Stimulated activated CD8-positive, alpha-beta memory T cell treated with anti-CD3 and anti-CD28 coated beads, Interleukin-15, amount 100 ng/mL, for 48 hours (primary cell): ENCODE measurements at places on chromosomes 1 and 21.

GRCh38 chr1:165240492-165240891 lies 116.0 kb downstream of the LMX1A start:
- DNase-seq, result no peak

DNA sequence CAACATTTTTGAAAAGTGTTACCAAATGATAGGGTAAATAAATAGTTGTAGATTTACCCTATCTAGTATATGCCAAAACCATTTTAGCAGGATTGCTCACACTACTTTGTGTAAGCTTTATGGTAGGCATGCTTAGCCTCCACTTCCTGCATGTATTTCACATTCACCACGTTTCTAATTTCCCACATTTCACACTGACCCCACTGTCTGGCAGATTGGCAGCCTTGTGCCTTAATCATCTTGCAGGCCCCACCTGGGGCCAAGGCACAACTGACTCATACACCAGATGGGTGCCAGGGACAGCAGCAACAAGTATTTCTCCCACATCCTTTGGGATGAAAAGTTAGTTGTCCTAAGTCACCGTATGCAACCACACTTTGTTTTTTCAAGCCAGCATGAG lies 21.2 kb upstream of the CENPF start:
- no peak for DNase-seq

- DNase-seq, result no peak
Observed at GRCh38 chr1:185529673-185530072, 204.5 kb upstream of the HMCN1 start.

- no peak for DNase-seq
Observed at GRCh38 chr1:186897008-186897407, 68.3 kb downstream of the PLA2G4A start.

GRCh38 chr1:159895286-159895685 lies 4.7 kb downstream of the CFAP45 start:
- DNase-seq, result no peak

- no peak for DNase-seq
Observed at GRCh38 chr1:222824641-222825040, 9.8 kb downstream of the DISP1 start.

DNA sequence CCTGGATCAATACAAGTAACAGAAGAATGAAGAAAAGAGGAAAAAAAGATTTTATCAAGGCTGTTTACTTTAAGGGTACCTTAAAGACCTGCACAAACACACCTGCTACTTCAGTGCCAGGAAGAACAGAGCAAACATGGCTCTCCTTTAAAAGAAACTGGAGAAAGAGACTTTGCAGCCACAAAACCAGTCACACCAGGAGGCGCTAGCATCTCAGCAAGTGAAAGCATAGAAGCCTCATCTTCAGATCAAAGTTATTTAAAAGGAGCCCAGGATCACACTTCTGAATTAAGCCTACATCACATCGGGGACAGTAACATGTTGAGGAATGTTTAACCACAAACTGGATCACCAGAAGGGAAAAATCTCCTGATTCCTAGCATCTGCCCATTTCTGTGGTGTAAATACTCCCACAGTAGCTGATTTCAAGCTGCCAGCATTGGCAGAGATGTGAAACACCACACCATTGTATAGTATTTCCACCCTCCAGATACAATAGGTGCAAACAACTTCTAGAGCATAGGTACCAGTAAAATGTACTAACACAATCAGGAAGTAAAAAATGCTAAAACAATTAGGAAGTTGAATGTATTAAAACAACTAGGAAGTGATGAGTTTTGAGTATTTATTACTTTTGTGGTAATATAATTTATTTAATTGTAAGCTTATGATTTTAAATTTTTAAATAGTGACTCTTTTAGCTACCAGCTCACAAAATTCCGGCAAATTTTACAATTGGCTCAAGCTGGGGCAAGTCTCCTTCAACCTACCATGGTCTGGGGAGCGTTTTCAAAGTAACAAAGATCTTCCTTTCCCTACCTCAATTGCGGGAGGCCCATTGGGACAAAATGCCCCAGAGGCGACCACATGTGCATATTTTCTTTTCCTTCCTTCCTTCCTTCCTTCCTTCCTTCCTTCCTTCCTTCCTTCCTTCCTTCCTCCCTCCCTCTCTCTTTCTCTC lies 105.3 kb upstream of the CLDN14 start:
- no peak for DNase-seq

GRCh38 chr1:232590744-232591082 lies 39.2 kb downstream of the SIPA1L2 start:
- DNase-seq, result no peak

- no peak for DNase-seq
Observed at GRCh38 chr1:90190523-90190922, 195.6 kb downstream of the ZNF326 start.

DNA sequence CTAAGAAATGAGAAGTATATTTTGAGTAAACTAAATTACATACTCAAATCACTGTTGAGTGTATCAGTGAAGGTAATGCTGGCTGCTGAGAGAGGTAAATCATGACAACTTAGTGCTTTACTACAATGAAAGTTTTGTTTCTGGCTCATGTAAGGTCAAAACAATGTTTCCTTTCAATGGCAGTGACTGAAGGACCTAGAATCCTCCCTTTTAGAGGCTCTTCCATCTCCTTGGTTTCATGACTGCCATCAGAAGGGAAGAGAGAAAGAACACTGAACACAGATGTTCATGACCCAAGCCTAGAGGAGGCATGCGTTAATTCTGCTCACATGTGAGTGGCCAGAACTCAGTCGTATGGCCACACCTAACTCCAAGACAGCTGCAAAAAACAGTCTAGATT lies 130.6 kb downstream of the AKT3 start:
- no peak for DNase-seq

DNA sequence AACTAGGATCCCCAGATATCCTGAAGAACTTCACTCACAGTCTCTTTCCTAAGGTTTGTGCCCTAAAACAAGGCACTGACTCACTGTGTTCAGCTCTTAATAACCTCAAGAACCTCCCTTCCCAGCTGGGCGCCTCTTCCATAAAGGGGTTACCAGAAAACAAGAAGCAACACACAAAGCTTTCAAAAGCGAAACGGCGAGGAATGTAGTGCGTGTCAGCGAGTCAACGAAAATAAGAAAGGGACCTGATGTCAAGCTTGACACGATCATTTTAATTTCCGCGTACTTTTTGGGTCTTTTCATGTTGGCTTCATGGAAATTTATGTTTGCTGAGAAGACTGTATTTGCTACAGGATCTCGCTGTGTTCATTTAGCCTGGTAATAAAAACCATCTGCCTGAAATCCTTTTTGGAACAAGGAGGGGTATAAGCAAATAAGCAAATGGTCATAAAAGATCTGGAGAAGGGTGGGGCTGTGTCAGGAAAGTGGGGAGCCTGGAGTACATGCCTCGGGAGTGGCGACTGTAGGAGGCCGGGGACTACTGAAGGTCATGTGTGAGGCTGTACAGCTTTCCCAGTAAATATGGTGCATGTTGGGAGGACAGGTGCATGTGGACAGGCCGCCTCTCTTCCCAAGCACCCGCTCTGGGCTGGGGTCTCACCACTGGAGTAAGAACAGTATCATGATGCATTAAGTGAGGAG lies 11.4 kb upstream of the CLDN14 start:
- no peak for DNase-seq

GRCh38 chr1:193931356-193931755 lies 744.9 kb upstream of the B3GALT2 start:
- no peak for DNase-seq

- no peak for DNase-seq
Observed at GRCh38 chr1:158246650-158247049, 7.6 kb upstream of the CD1A start.

GRCh38 chr21:32994305-32994704 lies 31.4 kb upstream of the OLIG2 start:
- no peak for DNase-seq

DNA sequence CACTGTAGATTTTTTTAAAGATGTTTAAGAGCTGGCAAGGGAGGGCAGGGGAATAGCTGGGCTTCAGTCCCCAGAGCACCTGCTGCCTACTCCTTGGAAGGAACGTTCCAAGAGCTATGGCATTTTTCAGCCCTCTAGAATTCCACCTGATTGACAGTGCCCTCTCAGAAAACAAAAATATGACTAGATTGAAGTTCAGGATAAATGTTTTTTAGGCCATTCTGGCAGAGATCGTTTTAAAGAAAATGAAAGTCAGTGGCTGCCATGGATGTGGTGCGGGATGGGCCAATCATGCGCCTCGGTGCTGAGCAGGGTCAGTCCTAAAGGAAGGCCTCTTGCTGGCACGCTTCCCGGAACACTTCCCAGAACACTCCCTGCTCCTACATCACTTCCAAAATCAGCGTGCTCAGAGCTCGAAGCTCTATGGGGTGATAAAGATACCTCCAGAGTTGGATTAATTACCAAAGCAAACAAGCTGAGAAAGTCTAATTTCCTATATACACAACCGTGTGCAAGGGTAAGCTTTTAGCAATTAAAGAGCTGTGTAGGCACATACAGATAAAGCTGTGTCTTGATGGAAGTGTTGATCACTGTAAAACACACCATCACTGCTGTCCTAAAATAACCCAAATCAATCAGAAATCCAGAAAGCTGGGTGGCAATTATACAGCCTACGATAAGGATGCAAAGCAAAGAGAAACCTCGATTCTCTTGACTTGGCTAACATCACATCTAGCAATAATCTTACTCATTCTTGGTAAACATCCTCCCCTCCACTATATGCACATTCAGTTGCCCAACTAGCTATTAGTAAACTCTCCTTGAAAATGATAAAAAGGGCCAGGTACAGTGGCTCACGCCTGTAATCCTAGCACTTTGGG lies 34.6 kb downstream of the TGFBR3 start:
- no peak for DNase-seq

DNA sequence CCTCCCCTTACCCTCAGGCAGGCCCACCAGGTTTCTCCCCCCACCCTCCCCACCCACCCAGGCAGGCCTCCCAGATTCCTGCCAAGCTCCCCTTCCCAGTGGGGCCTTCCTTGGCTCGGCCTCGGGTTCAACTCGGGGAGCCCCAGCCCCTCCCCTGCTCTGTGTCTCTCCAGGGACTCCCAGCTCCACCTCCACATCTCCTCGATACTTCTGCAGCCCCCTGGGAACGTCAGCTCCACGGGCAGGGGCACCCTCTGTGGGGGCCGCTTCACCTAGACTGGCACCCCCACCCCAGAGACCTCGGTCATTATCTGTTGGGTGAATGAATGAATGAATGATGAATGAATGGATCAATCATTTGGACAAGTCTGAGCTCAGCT lies 775 bp downstream of the MMEL1 start:
- DNase-seq, result no peak

- DNase-seq, result no peak
Observed at GRCh38 chr1:1189111-1189510, 15.4 kb downstream of the TTLL10 start.

DNA sequence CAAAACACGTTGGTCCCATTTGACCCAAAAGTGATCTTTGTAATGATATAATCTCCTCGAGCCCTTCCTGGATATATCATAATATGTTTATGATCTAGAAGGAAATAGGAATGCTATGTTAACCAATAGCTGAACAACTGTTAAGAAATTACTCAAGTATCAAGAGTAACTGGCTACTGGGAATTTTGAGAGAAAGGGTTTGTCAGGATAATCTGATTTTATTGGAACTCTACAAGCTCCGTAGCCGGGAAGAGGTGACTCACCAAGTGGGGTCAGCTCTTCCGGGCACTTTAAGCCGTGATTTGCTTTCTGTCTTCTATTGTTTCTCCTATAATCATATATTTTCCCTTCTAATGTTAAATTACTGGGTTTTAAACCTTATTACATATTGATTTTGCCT lies 250.5 kb upstream of the POGK start:
- DNase-seq, result no peak

- no peak for DNase-seq
Observed at GRCh38 chr1:56508523-56508983, 70.8 kb downstream of the PLPP3 start.

GRCh38 chr1:16173447-16174260 lies 17.8 kb upstream of the EPHA2 start:
- DNase-seq, result no peak

- no peak for DNase-seq
Observed at GRCh38 chr1:100774370-100774769, 54.8 kb downstream of the VCAM1 start.

DNA sequence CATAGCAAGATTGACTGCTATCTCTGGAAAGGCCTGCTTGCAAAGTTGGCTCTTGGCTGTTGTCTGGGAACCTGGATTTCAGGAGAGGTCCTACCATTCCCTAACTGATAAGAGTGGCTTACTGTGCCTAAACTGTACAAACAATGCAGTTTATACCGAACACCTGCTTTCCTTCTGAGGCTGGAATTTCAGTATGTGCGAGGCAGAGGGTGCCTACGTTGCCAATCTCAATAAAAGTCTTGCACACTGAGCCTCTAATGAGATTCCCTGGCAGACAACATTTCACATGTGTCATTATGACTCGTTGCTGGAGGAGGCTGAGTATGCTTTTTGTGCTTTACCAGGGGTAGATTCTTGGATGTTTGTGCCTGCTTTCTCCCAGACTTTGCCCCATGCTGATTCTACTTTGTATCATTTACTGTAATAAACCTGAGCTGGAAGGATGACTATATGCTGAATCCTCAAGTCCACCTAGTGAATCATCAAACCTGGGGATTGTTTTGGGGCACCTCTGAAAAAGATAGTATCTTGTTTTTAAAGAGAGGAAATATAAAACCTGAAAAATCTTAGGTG lies 58.9 kb upstream of the GNG4 start:
- no peak for DNase-seq

GRCh38 chr1:207424570-207425131 lies 29.5 kb upstream of the CR2 start:
- DNase-seq, result no peak

GRCh38 chr1:64172458-64172983 lies 30.9 kb upstream of the UBE2U start:
- DNase-seq, result no peak

DNA sequence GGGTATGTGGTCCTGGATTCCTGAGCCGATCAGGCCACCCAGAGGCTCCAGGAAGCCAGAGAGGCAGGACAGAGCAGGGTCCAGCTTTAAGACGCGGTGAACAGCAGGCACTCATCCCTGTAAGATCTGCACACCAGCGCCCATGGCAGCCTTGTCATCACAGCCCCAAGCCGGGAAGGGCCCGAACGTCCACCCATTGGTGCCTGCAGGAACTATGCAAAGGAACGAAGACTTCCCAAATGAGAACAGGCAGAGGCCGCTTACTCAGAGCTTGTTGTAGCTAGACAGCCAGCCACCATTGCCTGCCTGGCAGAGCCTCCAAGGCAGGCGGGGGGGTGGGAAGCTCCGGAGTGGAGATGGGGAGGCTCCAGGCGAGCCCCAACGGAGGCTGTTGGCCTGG lies 12.1 kb upstream of the ARHGEF16 start:
- no peak for DNase-seq

- DNase-seq, result no peak
Observed at GRCh38 chr21:34567604-34568155, 47.2 kb downstream of the RCAN1 start.

DNA sequence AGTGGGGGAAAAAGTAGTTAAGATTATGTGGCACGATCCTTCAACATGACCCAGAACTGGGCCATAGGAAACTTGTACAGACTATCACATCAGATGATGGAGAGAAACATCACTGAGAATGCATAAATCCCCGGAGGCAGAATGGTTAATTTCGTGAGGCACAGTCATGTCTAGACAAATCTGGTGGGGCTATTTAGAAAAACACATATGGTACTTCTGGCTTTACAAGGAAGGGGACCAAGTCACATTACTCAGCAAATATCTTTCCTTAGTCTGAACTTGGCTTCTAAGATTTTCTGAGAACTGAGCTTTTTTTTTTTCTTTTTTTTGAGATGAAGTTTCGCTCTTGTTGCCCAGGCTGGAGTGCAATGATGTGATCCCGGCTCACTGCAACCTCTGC lies 9.2 kb upstream of the UQCRHL start:
- DNase-seq, result no peak

GRCh38 chr1:180301135-180301742 lies 71.2 kb downstream of the LHX4 start:
- DNase-seq, result no peak
